CD4-positive, alpha-beta T cell treated with Interleukin-12 subunit alpha and Interleukin-12 subunit beta, for 1 hour (primary cell): ENCODE measurements at places on chromosomes 4 and X.
A peak's percentile ranks its signal among the peaks of the same experiment; 100 is the strongest.

DNA sequence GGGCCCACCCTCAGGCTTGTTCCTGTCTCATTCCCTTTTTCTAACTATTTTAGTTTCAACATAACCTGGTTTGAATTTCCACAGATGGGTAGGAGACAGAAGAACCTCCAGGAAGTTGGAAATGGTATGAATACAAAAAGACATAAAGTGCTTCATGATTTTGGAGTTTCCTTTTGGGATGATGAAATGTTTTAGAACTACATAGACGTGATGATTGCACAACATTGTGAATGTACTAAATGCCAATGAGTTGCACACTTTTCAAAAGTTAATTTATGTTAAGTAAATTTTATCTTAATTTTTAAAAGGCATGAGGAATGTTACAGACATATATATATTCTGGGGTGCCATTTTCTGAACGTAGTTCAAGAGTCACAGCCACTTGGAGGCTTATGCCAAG lies 41.1 kb upstream of the IBSP start:
- DNase-seq = no peak

DNA sequence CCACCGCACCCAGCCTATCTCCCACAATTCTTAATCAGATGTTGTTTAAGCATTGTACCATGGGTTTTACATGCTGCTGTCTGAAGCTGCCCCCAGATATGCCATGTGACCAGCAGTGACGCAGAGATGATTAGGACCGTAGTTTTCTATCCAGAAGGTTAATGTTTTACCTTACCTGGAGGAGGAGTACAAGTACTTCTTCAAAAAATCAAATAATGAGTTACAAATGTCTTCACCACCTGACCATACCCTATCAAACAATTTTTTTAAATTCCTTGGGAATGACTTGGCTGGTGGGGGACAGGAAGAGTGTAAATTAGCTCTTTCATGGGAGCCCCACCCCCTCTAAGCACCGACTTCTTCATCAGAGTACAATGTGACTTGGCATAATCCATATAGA lies 16.2 kb upstream of the SGMS2 start:
- no peak for DNase-seq

DNA sequence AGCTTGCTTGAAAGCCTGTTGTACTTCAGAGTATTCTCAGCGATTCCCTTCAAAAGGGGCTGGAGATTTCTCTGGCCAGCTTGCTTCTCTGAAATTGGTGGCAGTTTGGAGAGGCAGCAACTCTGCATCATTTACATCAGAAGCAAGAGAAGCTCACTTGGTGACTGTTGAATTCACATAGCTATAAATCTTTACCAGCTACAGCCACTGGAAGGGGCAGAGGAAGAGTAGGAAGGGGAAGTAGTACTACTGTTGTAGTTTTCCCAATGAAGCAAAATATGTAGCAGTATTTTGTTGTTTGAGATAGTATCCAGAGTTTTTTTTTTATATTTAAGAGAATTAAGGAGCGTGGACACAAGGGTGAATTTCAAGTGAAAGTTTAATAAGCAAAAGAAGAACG lies 2.8 kb downstream of the TENT5D start:
- DNase-seq = no peak

DNA sequence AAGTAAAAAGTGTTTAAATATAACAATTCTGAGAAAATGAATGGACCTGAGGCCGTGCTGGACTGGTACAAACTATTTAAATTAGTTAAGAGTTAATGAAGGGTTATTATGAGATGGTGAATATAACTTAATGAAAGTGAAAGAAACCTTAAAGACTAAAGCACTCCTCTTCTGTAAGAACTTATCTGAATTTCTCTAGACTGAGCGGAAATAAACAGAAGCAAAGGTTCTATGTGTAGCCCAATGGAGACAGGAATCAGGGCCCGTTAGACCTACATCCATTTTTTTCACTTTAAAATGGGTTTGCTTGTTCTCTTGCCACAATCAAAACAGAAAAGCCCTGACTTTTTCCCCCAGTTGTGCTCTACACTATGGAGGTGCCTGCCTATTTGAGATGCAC lies 14.9 kb downstream of the AMMECR1 start:
- DNase-seq = no peak

DNA sequence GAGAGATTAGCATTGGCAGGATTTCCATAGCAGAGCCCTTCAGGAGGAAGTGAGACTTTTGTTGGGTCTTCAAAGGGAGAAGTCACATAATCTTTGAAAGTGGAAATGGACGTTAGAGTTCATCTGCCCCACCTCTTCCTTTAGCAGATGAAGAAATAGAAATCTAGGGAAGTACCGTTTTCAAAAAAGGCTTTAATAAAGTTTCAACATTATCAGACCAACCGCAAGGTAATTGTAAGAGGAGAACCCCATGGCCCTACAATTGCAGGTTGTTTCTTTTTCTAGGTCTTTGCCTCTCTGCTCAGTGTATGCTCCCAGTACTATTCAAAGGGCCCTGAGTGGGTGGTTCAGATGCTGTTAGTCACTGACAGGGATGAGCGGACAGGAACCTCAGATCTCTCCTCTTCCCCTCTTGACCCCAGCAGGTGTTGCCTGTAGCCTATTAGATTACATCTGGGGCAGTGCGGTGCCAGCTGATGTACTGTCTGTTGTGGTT lies 48.6 kb upstream of the AP1S2 start:
- DNase-seq = no peak

- DNase-seq = no peak
Measured at GRCh38 chrX:10926891-10927290, 184.2 kb upstream of the HCCS start.

- no peak for DNase-seq
Measured at GRCh38 chrX:44980403-44980802, 107.4 kb downstream of the KDM6A start.

GRCh38 chrX:40314070-40314469 lies 216.3 kb upstream of the BCOR start:
- DNase-seq = no peak

- no peak for DNase-seq
Measured at GRCh38 chr4:7330031-7330596, 104.6 kb downstream of the PSAPL1 start.

GRCh38 chr4:7067452-7068278 lies at the start of gene GRPEL1:
TSS of gene GRPEL1 (minus strand) at chr4:7068064. CDS start at chr4:7068032, 32 bp downstream.
- peak; percentile 100 for DNase-seq

DNA sequence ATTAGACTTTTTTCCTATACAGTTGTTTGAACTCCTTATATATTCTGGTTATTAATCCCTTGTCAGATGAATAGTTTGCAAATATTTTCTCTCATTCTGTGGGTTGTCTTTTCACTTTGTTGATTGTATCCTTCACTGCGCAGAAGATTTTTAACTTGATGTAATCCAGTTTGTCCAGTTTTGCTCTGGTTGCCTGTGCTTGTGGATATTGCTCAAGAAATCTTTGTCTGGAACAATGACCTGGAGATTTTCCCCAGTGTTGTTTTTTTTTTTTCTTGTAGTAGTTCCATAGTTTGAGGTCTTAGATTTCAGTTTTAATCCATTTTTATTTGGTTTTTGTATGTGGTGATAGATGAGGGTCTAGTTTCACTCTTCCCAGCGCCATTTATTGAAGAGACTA lies 289.8 kb upstream of the SPOCK3 start:
- no peak for DNase-seq

DNA sequence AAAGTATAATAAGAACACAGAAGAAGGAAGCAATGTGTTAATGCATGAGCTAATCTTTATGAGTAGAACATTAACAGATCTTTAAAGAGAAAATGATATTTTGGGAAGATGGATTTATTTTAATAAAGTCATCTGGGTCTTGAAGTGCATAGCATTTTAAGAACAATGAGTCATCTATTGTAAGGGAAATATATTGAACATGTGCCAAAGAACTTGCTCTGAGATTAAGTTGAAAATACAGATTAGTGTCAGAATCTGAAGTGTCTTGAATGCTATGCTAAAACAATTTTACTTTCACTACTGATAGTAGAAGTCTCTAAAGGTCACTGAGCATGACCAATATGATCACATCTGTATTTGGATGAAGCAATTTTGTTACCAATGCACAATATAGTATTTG lies 776.7 kb upstream of the GRID2 start:
- no peak for DNase-seq

- no peak for DNase-seq
Measured at GRCh38 chr4:45423896-45424295, 697.5 kb upstream of the GNPDA2 start.

DNA sequence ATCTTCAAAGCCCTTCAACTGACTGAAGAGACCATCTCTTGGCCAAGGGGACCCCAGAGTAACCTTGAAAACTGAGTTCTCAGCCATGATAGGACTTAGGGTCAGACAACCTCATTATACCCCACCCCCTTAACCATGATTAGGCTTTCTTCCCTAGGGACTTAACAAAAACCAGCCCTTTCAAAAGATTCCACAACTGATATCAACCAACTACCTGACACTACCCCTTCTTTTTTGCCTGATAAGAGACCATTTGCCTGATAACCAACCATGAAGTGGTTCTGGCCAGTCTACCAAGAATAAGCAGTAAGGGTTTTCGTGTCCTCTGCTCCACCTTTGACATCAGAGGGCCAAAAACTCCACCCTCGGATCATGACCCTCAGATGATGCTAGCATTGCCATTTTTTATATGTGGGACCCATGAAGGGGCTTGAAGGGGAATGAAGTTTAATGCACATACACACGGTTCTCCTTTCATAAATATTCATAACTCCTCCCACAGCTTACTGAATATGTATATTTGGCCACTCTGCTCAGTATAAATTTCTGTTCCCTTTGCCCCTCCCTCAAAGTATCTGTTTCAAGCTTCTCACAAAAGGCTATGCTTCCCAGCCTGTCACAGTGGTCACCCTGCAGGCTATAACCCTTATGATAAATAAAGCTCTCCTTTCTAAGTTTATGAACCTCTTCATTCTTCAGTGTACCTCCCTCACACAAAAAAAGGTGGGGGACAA lies 12.3 kb downstream of the TBCK start:
- no peak for DNase-seq

GRCh38 chrX:26954029-26954428 lies 509.1 kb downstream of the PPP4R3C start:
- no peak for DNase-seq

DNA sequence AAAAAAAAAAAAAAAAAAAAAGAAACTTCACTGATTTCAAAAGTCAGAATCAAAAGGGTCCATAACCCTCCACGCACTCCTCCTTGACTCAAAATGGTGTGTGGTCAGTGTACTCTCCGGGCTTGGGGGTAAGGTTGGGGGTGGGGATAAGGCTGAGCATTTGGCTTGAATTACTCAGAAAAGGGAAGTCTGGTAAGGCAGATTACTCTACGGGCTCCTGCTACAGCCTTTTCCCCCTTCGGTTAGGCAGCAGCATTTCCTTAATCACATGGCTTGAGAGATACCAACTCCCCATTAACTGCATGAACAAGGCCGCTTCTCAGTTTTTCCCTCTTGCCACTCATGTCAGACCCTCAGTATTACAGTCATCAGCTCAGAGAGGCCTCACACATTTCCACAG lies 135.4 kb upstream of the DUSP21 start:
- DNase-seq = no peak

DNA sequence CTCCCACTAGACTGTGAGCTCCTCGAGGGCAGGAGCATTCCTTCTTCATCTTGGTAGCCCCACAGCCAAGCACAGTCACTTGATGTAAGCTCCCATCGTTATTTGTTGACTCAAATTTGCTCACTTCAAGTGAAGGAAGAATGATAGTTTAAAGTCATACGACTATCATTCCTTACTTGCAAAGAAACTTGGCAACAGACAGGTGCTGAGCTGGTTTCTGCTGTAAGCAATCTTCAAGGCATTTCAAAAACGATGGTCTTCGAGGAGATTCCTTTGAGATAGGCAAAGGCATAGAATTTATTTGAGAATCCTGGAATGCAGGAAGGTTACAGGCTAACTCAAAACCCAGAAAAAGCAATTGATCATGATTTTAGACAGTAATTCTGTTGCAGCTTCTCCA lies 64.8 kb downstream of the QDPR start:
- DNase-seq = no peak

GRCh38 chrX:72069350-72070160 lies 62.2 kb downstream of the RTL5 start:
- no peak for DNase-seq

DNA sequence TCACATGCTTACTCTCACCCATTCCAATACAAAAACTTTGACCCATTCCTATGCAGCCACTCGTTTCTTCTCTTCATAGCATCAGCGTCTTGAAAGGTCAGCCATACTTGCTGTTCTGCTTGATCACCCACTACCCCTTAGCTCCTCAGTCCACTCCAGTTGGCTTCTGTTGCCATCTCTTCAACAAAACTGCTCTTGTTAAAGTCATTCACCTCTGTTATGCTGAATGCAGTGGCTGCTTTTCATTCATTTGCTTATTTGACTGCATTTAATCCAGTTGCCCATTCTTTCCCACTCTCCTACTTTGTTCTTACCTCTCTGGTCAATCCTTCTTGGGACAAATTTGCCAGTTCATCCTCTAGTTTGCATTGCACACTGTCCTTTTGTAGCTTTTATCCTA lies 24.9 kb downstream of the CEP135 start:
- DNase-seq = no peak

DNA sequence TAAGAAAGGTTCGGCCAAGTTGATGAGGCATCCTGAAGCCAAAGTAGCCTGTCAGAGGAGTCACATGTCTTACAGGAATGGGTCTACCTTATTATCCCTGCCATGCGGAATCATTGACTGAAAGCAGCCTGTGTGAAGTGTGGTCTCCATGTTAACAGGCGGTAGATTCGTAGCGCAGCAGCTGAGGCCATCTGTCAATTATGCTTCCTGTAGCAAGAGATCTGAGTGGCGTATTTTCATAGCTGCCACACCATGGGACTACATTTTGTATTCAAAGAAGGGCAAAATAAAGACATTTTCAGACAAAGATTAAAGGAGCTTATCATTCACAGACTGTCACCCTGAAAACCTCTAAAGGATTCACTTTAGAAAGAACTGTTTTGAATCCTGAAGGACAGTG lies 11.2 kb upstream of the MED14 start:
- no peak for DNase-seq

DNA sequence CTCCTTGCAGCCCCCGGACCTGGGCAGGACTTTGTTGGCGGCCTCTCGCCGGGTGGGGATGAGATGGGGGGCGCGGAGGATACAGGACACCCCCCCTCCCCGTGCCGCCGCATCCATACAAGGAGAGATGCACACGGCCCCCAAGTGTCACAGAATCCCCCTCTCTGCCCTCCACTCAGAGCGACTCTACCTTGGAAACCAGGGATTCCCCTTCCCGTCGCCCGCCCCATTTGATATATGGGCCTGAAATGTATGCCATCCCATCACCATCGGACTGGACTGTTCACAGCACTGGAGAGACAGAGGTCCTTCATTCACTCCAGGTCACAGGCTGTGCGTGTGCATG lies 426 bp downstream of the PORCN start:
- peak; percentile 16 for DNase-seq

DNA sequence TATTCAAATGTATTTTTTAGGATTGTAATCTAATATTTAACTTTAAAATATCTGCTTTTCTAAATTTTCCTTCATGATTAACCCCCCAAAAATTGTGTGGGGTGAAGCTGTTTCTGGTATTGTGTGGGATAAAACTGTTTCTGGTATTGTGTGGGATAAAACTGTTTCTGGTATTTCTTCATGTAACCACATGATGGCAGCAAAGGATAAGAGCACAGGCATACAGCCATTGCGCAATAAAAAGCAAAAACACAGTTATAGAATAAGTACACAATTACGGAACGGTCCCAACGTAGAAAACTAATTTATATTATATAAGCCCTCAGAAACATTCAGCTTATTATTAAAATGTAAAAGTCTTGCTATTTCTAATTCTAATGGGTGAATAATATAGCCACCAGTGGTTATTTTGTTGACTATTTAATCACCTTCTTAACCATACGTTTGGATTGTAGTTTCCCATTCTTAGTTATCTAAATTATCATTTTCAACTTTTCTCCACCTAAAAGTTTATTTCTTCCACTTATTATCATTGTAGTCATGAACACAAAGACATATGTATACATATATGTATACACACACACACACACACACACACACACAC lies 333.9 kb upstream of the FSTL5 start:
- DNase-seq = peak; percentile 36
